ENCODE measurements at places on chromosomes 5 and 9.

DNA sequence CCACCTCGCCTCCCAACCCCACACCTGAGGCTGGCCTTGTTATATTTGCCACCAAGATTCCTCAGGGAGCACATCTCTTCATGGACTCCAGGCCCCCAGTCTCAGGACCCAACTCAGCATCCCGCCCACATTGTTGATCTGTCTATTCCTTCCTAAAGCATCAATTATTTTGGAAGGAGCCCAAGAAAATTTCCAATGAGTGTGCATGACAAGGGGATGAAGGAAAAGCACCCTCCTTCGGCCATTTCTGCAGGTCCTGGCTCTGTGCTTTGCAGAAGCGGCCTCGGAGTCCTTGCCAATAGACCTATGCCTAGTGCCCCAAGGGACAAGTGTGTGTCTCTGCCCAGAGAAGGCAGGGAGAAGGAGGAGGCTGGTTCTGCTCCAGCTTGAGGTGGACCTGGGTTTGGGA is 273.2 kb downstream of the GADD45G start:
- no peak for DNase-seq

- DNase-seq = no peak
Observed at GRCh38 chr5:178207183-178207916, 3.0 kb downstream of the HNRNPAB start.

- DNase-seq = no peak
Observed at GRCh38 chr5:103487218-103487617, 75.4 kb downstream of the NUDT12 start.

GRCh38 chr9:113278840-113279239 is 3.4 kb downstream of the PRPF4 start:
- no peak for DNase-seq

- no peak for DNase-seq
Observed at GRCh38 chr5:13831351-13831750, 113.1 kb downstream of the DNAH5 start.

- DNase-seq = peak; percentile 51
Observed at GRCh38 chr5:176675676-176676360, 28.5 kb downstream of the TSPAN17 start.

GRCh38 chr5:6066016-6066415 is 312.3 kb downstream of the MED10 start:
- DNase-seq = no peak

DNA sequence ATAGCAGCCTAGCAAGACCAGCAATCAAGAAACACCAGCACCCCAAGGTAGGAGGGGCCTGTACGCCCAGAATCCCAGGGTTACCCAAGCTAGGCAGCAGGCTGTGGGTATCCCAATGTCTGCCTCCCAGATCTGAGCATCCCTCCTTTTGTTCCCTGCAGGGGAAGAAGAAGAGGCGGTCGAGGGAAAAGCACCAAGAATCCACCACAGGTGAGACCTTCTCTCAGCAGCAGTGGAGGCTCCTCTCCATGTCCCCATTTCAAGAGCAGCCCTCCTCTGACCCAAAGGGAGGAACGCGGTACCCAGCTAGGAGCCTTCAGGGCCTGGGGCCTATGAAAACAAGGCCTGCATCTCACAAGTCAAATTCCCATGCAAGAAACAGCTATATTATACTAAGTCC is 28.9 kb downstream of the TCF7 start:
- DNase-seq = no peak

DNA sequence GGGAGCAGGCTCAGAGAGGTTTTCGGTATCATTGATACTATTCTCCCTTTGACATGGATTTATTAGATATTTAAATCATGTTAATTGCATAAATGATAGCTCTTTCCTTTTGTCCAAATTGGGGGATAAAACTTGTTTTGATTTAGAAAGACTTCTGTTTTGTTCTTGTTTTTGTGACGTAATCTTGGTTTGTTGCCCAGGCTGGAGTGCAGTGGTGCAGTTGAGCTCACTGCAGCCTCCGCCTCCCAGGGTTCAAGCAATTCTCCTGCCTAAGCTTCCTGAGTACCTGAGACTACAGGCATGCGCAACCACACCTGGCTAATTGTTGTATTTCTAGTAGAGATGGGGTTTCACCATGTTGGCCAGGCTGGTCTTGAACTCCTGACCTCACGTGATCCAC is 7.1 kb downstream of the MAT2B start:
- no peak for DNase-seq

- DNase-seq = no peak
Observed at GRCh38 chr9:76115982-76116646, 225.6 kb downstream of the PCSK5 start.

DNA sequence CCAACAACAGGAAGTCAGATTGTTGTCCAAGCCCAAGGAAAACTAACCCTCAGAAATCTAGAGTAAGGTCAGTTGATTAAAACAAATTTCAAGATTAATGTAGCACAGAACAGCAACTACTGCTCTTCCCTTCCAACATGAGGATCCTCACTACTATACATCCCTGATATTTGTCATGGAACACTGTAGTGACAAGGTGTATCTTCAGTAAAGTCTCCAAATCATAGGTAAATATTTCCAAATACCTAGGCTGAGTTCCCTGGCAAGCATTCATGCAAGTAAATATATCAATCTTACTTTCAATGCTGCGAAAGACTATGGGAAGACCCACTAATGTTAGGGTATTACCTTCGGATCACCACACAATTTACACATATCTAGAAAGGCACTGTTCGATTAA is 986.9 kb upstream of the ARRDC3 start:
- DNase-seq = no peak

DNA sequence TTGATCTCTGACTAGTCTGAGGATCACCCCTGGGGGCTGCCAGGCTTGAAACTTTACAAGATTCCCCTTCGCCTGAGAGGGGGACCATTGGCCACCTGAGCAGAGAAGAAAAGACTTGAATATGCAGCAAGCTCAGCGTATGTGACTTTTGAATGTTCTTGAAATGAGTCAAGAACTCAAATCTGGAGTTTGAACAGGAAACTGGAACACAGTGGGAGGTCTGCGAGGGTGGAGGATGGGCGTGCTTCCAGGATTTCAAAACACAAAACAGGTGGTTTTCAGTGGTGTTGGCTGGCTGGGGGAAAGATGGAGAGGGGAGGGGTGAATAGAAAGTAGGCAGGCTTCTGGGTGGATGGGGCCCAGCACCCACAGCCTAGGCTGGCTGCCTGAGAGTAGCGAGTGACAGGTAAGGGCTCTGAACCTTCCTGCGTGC is 40.6 kb downstream of the TMEM174 start:
- peak; percentile 85 for DNase-seq

DNA sequence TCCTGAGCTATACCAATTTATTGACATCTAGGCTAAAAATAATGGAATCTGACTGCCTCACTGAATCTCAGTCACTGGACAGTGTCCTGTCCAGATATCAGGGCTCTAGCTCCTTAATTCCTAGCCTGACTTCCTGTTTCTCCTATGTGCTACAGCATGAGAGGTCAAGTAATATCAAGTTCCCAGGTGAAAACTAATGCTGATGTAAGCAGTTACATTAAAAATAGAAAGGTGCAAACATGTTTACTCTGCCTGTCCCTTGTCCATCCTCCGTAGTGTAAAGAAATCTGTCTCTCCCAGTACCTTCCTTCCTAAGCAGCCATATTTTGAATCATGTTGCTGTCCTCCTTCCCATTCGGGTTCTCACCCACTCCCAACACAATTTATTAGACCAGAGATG is 145.9 kb upstream of the GHR start:
- no peak for DNase-seq

- no peak for DNase-seq
Observed at GRCh38 chr5:83889971-83890745, 169.5 kb upstream of the HAPLN1 start.
